Stimulated activated CD8-positive, alpha-beta memory T cell treated with anti-CD3 and anti-CD28 coated beads, Interleukin-7, amount 100 ng/mL, for 24 hours (primary cell): ENCODE measurements at places on chromosomes 16 and 17.

- DNase-seq, result no peak
Measured at GRCh38 chr16:68475071-68475470, 26.8 kb upstream of the SMPD3 start.

DNA sequence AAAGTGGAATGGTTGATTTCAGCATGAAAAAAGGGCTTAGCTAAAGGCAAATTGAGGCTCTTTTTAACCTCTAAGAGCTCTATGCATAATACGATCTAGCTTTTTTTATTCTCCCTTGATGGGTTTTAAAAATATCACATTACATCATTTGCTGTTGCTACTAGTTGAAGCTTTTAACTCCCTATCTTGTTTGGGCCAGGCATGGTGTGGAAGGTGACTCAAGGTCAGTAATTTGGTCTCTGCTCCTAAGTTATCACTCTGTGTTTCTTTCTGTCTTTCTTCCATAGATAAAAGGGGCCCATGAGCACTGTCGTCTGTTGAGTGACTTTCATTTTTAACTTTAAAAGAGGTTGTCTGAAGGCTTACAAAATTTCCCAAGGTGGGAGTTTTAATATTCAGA is 58.1 kb upstream of the GOT2 start:
- DNase-seq, result no peak

DNA sequence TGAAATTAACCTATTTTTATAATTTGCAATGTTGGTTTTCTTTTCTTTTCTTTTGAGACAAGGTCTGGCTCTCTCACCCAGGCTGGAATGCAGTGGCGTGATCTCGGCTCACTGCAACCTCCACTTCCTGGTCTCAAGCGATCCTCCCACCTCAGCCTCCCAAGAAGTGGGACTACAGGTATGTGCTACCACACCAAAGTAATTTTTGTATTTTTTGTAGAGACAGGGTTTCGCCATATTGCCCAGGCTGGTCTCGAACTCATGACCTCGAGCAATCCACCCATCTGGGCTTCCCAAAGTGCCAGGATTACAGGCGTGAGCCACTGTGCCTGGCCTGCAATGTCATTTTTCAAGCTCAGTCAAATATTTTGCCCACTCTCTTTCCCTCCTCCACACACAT is 36.0 kb downstream of the MYH11 start:
- no peak for DNase-seq

DNA sequence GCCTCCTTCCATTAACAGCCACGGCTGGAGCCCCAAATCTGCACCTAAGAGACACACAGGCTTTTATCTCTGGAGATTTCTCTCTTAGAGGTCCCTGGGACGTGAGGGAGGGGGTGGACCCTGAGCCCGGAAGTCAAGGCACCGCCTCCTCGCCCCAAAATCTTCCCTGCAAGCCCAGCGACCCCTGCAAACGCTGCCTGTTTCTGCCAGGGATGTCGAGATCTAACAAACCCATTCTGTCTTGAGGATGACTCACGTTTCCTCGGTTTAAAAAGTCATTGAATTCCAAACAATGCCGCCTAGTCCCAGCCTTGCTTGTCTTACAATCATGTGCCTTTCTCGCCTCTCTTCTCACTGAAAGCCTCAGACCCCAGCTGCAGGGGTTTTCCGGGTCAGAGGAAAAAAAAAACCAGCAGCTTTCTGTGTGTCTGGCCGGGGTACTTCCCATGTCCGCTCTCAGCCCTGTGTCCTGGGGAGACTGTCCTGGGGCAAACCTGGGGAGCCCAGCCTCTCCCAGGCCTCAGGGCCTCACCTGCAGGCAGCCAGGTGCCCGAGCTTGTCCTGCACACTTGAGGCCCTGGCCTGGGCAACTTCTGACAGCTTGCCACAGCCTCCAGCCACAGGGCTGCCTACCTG is 15.4 kb downstream of the ARL2BP start:
- DNase-seq, result no peak

DNA sequence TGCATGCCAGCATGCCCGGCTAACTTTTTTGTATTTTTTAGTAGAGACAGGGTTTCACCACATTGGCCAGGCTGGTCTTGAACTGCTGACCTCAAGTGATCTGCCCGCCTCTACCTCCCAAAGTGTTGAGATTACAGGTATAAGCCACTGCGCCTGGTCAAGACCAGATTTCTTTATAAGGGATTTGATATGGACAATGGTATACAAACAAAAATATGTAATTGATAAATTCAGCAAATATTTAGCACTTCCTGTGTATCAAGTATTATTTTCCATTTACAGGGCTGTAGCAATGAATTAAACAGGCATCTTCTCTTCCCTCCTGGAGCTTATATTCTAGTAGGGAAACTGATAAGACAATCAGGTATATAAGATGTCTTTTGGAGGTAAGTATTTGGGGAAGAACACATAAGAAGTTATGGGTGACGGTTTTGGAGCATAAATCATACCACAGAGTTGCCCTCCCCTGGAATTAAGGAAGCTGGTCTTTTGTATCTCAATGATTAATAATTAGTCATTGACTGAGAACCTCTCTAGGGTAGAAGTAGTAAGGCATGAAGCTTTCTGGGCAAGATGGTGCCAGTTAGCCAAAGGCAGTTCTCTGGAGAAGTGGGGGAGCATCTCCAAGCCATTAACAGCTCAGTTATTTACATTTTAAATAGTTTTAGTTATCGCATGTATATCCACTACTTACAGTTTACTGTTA is 35.8 kb downstream of the TANC2 start:
- DNase-seq, result no peak
